ELR (cell line): ENCODE measurements at places on chromosomes 5 and 9.

DNA sequence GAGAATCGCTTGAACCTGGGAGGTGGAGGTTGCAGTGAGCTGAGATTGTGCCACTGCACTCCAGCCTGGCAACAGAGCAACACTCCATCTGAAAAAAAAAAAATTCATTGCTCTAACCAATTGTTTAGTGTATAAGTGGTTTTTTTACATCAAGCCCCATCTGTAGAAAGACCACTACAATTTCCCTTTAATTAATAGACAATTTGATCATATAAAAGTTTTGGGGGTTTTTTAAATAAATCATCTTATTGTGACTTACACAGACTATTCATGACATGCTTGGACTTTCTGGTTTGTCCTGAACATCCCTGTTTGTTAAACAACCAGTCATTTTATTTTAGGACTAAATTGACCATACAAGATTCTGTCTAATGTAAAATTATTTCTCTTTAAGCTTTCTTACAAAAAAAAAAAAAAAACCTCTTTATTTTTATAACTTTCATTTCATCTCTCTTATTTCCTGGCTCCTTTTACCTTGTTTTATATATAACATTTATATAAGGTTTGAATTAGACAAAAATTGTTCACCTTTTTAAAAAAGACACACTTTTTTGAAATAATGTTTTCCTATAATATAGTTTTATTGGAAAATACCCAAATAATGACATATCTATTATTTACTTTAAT, 9.8 kb upstream of the FANCC start:
- peak; percentile 7 for DNase-seq

DNA sequence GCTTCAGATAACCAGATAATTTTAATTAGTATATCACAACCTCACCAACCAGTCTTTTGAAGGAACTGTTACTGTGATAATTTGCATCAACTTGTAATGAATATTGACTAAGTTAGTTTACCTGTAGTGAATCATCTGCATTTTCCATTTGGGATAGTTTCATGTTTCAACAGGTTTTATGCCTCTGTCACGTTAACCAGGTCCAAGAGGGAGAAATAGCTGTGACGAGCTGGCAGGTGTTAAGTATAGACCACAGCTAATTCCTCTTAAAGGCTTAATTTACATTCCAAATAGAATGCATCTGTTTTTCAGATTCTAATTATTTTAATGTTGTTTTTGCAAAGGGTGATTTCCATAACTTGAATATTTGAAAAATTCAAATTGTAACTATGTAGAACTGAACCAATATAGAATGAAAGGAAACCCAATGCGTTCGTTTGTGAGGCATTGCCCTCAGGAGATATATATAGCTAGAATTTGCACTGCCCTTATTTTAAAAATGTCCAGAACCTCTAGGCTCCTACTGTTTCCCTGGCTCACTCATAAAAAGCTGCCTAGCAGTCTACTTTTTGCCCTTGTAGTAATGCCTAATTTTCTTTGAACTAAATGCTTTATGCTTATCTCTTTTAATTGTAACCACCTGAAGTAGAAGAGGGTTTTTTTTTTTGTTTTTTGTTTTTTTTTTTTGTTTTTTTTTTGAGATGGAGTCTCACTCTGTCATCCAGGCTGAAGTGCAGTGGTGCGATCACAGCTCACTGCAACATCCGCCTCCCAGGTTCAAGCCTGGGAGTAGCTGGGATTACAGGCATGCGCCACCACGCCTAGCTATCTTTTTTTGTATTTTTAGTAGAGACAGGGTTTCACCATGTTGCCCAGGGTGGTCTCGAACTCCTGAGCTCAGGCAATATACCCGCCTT, 270.5 kb downstream of the SMARCA2 start:
- no peak for DNase-seq

- DNase-seq, result no peak
Measured at GRCh38 chr9:106421772-106422171, 441.2 kb upstream of the ZNF462 start.

GRCh38 chr9:16230731-16231130, 639.7 kb downstream of the BNC2 start:
- no peak for DNase-seq

DNA sequence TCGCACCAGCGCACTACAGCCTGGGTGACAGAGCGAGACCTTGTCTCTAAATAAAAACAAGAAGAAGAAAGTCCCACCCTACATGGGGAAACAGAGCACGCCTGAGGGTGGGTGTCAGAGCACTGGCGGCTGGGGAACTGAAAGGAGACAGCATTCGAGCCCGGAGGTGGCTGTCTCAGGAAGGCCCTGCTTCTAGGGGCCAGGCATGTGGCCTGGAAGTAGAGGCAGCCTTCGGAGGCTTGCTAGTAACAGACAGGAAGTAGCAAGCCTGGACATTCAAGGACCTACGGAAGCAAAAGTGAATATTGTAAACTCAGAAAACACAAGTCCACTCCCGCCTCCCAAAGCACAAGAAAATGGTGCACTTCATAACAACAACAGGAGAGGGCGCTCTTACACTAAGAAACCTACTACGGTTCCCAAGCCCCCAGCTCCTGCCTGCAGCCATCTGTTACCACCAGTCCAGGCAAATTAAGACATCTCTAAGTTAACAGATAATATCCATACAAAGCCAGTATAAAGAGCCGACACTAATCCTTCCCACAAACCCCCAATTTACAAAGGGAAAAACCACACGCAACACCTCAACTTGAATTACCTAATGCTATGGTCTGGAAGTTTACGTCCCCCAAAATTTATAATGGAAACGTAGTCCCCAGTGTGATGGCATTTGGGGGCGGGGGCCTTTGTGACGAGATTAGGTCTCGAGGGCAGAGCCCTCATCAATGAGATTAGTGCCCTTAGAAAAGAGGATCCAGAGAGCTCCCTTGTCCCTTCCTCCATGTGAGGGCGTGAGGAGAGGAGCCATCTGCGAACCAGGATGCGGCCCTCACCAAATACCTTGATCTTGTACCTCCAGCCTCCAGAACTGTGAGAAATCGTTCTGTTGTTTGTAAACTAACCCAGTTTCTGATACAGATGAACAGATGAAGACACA, 7.7 kb downstream of the RASGEF1C start:
- DNase-seq, result peak; percentile 34

GRCh38 chr5:154757814-154758406, 2.7 kb downstream of the LARP1 start:
- peak; percentile 53 for DNase-seq

- DNase-seq, result no peak
Measured at GRCh38 chr5:4802044-4802443, 338.1 kb upstream of the ADAMTS16 start.

DNA sequence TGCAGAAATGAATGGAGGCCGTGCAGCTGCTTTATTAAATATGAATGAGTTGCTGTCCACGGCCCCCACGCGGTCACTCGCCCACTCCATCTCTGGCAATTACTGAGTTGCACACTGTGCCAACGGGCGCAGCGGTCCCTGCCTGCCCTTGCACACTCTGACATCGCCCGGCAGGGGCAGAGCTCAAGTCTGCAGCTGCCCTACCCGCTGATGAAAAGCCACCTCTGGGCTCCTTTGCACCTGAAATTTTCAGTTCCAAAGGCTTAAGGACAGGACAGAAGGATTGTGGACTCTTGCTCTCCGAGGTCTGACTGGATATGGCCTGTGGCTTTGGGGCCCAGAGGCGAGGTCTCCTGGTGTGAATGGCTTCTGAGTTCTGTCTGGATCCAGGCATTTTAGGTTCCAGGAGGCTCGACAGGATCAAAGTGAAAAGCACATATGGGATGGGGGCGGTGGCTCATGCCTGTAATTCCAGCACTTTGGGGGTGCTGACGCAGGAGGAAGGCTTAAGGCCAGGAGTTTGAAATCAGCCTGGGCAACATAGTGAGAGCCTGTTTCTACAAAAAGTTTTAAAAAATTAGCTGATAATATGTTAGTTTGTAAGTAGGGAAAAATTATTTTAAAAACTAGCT, 201.8 kb downstream of the PAX5 start:
- DNase-seq, result no peak

DNA sequence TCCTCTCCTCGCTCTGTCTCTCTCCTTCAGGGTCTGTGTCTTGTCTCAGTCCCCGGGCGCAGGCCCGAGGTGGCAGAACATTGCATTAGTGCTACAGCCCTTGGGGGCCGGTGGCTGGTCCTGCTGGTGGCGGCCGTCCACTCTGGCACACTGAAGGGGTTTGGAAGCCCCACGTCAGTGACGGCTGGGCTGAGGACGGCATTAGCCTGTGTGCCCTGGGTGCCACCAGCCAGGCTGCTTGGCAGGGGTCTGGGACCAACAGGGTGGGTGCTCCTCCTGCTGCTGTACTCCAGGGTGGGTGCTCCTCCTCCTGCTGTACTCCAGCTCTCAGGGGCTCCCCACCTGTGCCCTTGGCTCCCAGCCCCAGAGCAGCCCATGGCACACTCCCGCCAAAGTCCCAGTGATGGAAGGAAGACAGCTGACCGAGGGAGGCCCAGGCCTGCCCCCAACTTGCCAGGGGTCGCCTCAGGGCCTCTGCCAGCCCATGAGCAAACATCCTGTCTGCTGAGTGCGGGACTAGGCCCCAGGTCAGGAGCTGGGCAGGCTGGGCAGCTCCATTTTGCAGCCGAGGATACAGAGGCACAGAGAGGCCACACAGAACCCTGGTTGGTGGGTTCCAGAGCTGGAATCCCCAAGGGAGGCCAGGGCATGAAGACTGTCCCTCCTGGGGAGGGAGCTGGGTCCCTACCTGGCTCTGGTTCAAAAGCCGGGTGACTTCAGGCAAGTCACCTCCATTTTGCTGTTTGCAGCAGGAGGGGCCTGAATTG, 27.3 kb downstream of the SARDH start:
- DNase-seq, result no peak

- DNase-seq, result no peak
Measured at GRCh38 chr5:147918899-147919298, 12.6 kb upstream of the C5orf46 start.

DNA sequence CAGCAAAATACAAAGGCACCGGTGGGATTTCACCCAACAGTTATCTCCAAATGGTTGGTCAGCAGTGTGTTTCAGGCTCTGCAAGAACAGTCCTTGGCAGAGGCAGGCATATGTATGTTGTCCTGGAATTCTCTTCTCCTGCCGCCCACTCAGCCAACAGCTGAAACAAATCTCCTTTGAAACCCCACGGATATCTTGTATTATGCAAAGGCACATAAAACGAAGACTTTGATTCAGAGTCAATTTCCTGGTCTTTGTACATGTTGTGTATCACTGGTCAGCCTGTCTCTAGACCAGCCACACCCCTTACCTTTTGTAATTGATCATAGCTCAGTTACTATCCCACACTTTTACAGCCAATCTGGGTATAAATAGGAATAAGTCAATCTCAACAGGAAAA, 29.2 kb downstream of the FREM1 start:
- DNase-seq, result no peak

- DNase-seq, result peak; percentile 99
Measured at GRCh38 chr5:140295414-140295813, 7.5 kb downstream of the PFDN1 start.

- no peak for DNase-seq
Measured at GRCh38 chr5:59000211-59000610, 417.3 kb downstream of the RAB3C start.

GRCh38 chr5:2739360-2740050, 12.0 kb downstream of the IRX2 start:
- DNase-seq, result peak; percentile 28

- DNase-seq, result no peak
Measured at GRCh38 chr5:151683986-151684588, 2.6 kb downstream of the SPARC start.

DNA sequence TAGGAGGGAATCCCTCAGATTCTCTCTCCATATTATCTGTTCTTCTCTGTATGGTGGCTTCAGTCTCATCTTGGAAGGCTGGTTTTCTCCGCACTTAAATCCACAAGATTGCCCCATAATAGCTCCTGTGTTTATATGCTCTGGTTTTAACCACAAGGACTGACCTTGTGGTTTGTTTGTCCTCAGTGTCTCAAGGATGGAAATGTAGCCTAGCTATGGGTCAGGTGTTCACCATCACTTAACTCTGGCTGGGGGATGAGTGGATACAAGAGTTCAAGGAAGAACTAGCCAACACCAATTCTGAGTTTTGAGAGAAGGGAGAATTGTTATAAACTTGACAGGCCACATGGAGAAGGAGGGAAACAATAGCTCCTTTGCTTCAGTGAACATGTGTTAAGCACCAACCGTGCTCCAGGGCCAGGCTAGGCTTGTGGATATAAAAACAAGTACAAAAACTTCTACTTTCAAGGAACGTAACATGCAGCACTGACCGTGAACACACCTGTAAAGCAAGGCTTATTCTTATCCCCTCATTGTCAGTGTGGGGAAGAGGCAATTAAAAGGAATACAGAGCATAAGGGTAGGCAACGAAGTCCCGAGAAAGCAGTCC, 75.6 kb upstream of the VLDLR start:
- no peak for DNase-seq

- peak; percentile 87 for DNase-seq
Measured at GRCh38 chr5:80959768-80960442, at the start of gene RASGRF2. RASGRF2 (plus strand) TSS chr5:80960363; CDS start chr5:80960739, 376 bp downstream.

DNA sequence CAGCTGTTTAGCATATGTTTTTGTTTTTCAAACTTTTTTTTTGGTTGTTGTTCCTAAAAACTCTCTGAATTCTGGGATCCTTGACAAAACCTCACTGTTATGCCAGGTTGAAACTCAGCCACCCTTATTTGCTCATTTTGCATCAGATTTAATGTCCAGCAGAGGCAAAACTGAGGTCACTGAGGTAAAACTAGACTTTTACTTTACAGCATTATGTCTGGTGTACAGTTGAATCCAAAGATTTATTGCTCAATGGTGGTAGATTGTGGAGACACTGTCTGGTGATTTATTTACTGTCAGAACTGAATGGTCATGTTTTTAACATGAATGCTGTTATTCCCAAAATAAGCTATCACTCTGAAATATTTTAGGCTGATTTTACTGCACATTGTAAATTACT, 87.9 kb downstream of the FBXL7 start:
- no peak for DNase-seq

DNA sequence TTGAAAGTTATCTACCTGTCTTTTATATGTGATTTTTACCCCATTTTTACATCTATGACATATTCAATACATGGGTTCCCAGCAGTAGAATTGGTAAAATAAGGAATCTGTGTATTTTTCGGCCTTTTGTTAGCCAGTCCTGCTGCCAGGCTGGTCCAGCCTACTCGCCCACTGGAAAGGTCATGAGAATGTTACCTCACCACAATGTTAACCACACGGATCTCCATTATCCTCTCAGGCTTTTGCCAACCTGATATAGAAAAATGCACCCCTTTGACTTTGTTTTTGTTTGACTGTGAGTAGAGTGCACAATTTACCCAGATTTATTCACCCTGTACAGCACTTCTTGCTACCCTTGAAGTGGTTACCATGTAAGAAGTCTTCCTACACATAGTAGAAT, 167.2 kb downstream of the CTNND2 start:
- no peak for DNase-seq
